ENCODE measurements at places on chromosomes 5 and 9. TPM values are rescaled to one million over a fixed set of nuclear protein-coding genes. Genes with fewer than 3 reads are reported as not detected.
A peak's percentile ranks its signal among the peaks of the same experiment; 100 is the strongest.

Gene GTF3C4
- total RNA-seq = 13.8 TPM

- DNase-seq = peak; percentile 80
Observed at GRCh38 chr5:16936150-16936988, at the start of gene MYO10. TSS of gene MYO10 (minus strand) at chr5:16936288. CDS start at chr5:16935808, 480 bp downstream.

Gene TRIM52
- total RNA-seq = 8.3 TPM

Gene PCDHGC4
- 1.8 TPM for total RNA-seq

- no peak for DNase-seq
Observed at GRCh38 chr5:14467886-14468285, 113.7 kb upstream of the OTULINL start.

Gene FOXI1
- not detected for total RNA-seq

Gene GABRA6
- total RNA-seq = not detected

DNA sequence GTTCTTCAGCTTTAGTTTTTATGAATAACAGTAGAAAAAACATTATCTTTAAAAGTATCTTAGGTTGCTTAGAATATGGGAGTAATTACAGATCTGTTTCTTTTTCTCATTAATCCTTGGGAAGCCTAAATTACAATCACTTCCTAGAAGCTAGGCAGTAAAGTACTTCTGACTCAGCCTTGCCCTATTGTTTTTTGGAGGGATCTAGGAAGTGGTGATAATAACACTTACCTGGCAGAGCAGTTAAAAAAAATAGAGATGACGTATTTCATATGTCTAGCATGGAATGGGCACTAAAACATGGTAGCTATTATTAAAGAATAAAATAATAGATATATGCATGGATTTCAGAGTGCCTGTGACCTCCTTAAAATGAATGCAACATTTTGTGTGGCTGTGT is 8.2 kb upstream of the FST start:
- DNase-seq = no peak

DNA sequence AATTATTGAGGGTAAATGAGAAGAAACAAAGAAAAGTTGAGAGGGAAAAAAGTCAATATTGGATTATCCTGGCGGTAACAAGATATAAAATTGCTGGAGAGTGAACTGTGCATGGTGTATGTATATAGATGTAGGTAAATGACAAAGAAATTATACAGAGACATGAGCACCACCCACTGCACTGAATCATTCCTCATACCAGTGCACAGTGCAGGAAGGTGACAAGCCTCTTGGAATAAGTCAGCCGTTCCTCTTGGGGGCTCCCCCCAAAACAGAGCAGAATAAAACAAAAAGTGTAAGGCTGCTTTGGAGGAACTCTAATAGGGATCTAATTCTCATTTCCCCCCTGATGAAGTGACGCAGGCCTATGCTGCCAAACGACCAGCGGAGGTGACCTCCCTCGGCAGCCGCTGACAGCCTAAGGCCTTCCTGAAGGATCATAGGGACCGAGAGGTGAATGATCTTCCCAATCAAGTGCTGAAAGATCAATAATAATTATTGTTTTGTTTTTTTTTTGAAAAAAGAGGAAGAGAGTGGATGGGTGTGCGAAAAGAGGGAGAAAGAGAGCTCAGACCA is 245.0 kb downstream of the PSAT1 start:
- no peak for DNase-seq

Gene GPR151
- total RNA-seq = not detected

DNA sequence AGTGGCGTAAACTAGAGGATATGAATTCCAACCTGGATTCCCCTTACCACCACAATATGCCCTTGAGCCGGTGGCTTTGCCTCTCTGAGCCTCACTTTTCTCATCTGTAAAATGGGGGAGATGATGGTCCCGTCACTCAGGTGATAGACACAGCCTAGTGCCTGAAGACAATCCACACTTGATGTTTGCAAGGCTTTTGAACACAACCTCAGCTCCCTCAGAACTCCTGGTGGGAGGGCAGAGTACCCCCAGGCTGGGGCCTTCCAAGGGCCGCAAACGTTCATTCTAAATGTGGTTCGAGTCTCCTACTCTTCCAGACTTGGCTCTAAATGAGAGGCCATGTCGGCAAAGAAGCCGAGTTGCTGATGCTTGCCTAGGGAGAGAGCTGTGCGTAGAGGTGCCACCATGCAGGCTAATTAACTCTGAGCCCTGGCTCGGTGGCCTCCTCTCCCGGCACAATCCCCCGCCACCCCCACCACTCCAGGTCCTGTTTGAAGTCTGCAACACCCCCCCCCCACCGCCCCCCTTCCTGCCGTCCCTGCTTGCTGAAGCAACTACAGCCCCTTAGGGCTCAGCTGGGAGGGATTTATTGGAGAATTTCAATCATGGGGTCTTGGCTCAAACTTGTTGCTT is 97.7 kb upstream of the LMX1B start:
- DNase-seq = no peak

DNA sequence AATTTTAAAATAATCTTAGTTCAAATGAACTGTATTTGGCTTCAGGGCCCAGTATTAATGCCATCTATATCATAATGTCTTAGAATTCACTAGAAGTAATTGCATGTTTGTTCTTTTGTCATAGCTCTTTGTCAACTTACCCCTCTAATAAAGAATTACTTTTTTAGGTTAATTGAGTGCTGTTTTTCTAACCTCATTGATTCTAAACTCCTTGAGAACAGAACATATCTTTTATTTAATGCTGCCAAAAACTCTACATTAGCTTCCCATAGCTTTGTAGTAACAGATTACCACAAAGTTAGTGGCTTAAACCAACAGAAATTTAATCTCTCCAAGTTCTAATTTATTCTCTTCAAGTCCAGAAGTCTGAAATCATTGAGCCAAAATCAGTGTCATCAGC is 242.4 kb downstream of the LURAP1L start:
- no peak for DNase-seq

DNA sequence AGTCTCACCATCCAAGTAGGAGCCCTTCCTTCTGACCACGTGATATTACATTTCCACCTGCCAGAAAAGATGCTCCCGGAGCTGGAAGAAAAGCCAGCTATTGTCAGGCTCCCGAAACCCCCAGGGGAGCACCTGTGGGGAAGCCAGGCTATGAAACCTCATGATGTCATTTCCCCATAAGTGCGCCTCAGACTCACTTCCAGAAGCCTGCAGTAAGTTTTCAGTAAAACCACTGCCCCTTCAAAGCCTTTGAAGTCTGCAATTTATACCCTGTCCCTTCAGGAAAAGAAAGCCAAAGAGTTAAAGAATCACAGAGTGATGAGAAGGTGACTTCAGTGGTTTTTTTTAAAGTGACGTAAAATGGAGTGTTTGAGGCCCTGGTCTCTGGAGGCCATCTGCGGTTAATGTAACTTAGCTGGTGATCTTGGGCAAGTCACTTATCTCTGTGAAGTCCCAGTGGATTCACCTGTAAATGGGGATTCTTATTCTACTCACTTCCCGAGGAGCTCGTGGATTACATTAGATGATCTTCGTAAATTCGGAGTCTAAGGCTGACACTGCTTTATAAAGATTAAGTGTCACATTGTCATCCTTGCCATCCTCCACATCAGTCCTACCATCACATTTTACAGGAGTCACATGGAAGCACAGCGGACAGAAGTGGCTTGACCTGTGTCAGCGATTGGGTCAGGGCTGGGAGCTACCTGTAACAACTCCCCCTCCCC is 2.6 kb upstream of the SEMA6A start:
- DNase-seq = peak; percentile 42

All from muscle of leg (tissue), 16 donors.